ENCODE measurements at places on chromosomes 5 and 9.

DNA sequence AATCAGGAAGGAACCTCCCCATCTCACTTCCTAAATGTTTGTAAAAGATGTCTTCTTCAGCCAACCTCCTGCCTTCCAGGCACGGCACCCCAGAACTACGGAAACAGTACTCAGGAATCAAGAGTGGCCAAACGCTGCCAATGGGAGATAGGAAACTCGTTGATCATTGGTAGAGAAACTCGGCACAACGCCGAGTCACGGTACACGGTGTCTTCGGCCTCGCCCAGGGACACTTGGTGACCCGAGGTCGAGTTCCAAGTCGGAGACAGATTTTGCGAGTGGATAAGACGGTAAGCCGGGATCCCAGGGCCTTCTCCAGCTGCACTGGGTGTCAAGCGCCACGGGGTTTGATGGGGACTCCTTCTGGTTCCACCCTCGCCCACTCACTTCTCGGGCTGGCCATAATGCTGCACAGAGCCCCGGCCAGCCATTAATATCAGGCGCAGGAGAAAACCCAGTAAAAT lies 343 bp downstream of the KIAA0825 start:
- no peak for DNase-seq

- no peak for DNase-seq
These were observed 1.9 kb downstream of the DPM2 start for GRCh38 chr9:127935765-127936221.

GRCh38 chr9:94952565-94953373 lies 226.3 kb downstream of the AOPEP start:
- DNase-seq: no peak

DNA sequence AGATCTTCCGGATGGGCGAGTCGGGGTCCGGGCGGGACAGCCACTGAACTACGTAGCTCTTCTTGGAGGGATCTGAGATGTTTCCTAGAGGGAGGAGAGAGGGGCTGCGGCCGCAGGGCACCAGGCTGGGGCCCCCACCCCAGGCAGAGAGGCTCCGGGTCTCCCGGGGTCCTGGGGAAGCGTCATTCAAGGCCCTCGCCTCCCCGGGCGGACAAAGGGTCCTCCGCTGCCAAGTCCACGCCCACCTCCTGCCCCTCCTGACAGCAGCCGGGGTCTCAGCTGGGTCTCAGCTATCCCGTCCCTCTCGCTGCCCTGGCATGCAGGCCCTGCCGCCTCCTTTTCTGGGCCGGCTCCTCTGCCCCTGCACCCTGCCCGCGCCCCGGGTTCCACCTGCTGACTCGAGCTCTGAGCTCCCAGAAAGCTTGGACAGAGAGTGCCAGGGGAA lies 61.5 kb downstream of the ZNF354C start:
- no peak for DNase-seq

- no peak for DNase-seq
These were observed 39.2 kb downstream of the NACC2 start for GRCh38 chr9:136055715-136056545.

- DNase-seq: no peak
These were observed 66.7 kb downstream of the IL6ST start for GRCh38 chr5:55927861-55928655.

GRCh38 chr9:35700031-35700430 lies 10.3 kb upstream of the TPM2 start:
- no peak for DNase-seq

DNA sequence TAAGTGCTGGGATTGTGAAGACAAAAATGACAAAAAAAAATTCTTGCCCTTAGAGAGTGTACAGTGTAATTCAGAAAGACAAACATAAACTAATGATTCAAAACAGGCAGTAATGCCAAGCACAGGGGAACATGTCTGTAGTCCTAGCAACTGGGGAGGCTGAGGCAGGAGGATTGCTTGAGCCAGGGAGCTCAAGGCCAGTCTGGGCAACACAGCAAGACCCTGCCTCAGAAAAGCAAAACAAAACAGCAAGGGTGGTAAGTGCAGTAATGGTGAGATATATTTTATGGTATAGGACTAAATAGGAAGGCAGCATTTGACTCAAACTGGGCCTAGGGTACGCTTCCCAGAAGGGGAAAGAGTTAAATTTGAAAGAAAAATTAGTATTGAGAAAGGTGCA lies 18.9 kb downstream of the FREM1 start:
- no peak for DNase-seq

GRCh38 chr5:150148117-150148927 lies 7.3 kb downstream of the PDGFRB start:
- DNase-seq: no peak

DNA sequence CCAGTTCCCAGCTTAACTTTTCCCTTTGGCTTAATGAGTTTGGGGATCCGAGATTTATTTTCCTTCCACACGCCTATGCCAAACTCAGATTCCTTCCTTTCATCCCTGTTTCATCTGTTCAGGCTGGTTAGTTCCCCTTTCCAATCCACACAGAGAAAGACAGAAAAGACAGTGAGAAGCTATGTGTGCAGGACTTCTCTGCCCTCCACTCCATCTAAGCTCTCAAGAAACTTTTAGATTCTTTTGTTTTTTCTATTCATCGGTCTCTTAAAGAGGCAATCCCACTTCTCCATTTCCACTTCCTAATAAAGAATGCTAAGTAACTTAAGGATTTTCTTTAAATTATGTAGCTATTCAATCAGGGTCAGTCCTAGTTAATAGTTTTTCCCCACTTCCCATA lies 11.2 kb downstream of the ITGA1 start:
- DNase-seq: no peak
